Right cardiac atrium (tissue), 5 donors: ENCODE measurements at places on chromosomes 6 and 20. TPM values are rescaled to one million over a fixed set of nuclear protein-coding genes. Genes with fewer than 3 reads are reported as not detected.

DNA sequence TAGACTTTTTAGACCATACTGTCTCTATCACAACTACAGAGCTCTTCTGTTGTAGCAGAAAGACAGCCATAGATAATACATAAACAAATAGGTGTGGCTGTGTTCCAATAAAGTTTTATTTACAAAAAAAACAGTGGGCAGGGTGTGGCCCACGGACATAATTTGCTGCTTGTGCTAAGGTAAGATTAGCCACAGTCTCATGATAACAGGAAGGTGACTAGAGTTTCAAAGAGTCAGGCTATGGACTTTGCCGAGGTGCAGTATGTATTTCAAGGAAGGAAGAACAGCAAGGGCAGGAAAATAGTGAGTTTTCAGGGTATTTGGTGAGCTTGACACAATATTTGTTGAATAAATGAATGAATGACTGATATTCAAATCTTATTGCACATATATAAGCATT is 20.2 kb downstream of the SOBP start:
- no peak for DNase-seq

DNA sequence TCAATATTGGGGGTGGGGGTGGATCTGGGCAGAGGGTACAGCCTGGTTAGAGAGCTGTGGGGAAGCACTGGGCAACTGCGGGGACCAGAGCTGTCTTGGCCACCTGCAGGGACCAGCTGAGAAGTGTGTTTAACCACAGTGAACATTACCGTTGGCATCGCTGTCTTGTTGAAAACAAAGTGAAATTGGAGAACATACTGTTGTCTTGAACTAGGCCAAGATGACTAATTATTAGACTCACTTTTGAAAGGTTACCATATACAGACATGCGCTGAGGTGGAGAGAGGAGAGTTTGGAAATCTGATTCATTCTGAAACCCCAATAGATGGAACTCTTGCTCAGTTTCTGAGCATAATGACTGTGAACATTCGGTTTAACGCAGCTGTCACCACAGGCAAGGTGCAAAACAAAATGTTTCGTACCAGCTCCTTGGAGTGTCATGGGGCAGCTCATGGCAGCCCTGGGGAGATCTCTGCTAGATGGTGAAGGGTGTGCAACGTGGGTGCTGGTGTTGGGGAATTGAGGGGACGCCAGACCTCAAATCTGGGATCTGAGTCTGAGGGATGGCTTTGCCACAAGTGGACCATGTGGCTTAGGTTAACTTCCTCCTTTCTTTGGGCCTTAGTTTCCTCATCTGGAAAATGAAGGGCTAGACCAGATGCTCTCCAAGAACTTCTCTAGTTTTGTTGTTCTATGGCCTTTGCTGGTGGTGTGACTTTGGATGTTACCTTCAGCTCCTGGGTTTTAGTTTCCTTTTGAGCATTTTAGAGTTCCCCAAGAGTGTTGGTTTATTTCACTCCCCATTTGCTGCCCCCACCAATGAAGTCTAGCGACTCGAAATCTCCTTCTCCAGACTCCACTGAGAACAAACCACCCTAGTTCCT is 24.6 kb upstream of the GTSF1L start:
- DNase-seq: no peak

DNA sequence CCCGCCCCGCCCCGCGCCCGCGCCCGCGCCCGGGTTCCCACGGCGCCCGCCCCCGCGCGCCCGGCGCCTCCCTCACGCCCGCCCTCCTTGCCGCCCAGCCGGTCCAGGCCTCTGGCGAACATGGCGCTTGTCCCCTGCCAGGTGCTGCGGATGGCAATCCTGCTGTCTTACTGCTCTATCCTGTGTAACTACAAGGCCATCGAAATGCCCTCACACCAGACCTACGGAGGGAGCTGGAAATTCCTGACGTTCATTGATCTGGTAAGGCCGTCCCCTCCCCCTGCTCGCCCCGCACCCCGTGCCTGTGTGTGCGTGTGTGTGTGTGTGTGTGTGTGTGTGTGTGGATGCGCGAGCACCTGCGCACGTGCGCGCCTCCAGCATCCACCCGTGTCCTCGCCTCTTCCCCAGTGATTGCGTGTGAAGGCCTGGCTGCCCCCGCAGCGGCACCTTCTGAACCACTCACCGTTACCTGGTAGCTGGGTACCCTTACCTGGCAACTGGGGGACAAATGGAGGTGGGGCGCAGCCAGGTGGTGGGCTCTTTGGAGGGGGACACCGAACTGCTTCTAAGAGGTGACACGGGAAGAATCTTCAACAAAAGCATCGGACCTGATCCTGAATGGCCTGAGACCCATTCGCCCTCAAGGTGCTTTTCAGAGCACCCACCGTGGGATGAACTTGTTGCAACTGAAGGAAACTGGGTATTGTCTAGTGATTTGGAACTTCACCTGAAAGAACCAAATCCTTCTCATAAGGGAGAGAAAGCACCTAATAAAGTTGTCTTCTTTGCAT is at the start of gene AIG1:
AIG1 (plus strand) TSS at position 84 of the 791 bp plus-strand sequence; CDS start at position 121, 37 bp downstream.
- DNase-seq: no peak

- peak; percentile 63 for DNase-seq
Observed at GRCh38 chr6:111844921-111845320, 28.3 kb downstream of the FYN start.

HLA-DMA gene
- total RNA-seq: 16.2 TPM

SMPDL3A gene
- total RNA-seq: 8.0 TPM
